Central memory CD8-positive, alpha-beta T cell (primary cell): ENCODE measurements at places on chromosomes 1 and 21.

- no peak overlapping the region for H3K27ac ChIP-seq
- H3K27me3 ChIP-seq, result peaks cover 18% of the 10 kb centered on the region
- H3K4me1 ChIP-seq, result no peaks in the 10 kb centered on the region
- H3K4me3 ChIP-seq, result no peak overlapping the region
- no peaks in the 10 kb centered on the region for H3K36me3 ChIP-seq
Observed at GRCh38 chr1:47212636-47213229, 19.3 kb downstream of the TAL1 start.

DNA sequence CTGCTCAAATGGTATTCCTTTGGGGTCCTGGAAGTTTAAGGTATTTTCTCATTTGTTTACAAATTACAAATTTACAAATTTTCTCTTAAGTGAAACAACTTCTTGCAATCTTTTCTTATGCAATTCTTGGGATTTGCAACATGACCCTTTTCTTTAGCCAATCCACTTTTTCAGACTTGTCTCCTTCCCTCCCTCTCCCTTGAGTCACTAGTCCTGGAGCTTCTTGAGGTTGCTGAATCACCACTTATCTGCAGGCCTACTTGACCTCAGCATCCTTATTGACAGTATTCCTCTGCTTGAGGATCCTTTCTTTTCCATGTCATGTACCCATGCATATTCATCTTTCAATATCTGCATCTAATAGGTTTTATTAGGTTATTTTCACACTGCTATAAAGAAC is 302.8 kb upstream of the ADAMTS5 start:
- no peak overlapping the region for H3K27ac ChIP-seq
- no peaks in the 10 kb centered on the region for H3K27me3 ChIP-seq
- no peaks in the 10 kb centered on the region for H3K36me3 ChIP-seq
- H3K4me3 ChIP-seq, result no peak overlapping the region
- no peak for DNase-seq

DNA sequence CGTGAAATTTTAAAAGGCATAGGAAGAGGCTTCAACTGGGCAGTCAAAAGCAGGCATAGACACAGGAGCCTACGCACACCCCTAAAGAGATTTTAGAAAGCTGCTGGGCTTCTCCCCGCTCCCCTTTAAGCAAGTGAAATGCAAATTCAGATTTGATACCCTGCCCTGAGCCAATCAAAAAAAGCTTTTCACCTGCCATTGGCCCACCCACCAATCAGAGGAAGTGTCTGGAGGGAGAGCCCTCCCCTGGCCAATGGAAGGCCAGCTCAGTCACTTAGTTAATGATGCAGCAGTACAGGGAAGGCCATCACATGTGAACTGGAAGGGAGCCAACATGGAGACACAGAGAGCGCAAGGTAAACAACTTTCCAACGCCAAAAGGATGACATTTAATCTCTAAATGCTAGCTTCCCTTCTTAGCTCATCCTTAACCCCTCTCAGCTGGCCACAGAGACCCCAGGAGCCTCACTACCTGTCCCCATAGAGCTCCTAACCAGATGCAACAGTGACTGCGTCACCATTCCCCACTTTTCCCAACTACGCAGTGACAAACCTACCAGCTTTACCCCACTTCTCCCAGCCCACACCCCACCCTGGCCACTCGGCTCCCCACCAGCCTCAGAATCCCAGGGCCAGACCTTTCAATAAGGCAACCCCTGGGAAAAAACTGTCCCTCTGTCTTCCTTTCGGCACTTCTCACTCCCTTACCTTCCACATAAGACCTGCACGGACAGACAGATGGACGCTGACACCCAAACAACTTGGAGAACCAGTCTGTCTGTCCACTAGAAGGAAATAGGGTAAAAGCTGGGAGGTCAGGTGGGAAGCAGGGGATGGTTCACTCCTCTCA is 71.0 kb downstream of the CD46 start:
- H3K36me3 ChIP-seq, result peaks cover 34% of the 10 kb centered on the region
- H3K27ac ChIP-seq, result peak overlapping the region; percentile 99
- H3K27me3 ChIP-seq, result peaks cover 10% of the 10 kb centered on the region
- peaks cover 66% of the 10 kb centered on the region for H3K4me1 ChIP-seq
- H3K4me3 ChIP-seq, result peak overlapping the region; percentile 84

GRCh38 chr1:223233410-223234169 is 90.5 kb upstream of the TLR5 start:
- no peak overlapping the region for H3K4me3 ChIP-seq
- peaks cover 21% of the 10 kb centered on the region for H3K4me1 ChIP-seq
- no peaks in the 10 kb centered on the region for H3K27me3 ChIP-seq
- no peak for DNase-seq
- no peak overlapping the region for H3K27ac ChIP-seq
- no peaks in the 10 kb centered on the region for H3K36me3 ChIP-seq

- H3K36me3 ChIP-seq, result no peaks in the 10 kb centered on the region
- DNase-seq, result no peak
- peaks cover 22% of the 10 kb centered on the region for H3K27me3 ChIP-seq
- no peaks in the 10 kb centered on the region for H3K4me1 ChIP-seq
Observed at GRCh38 chr1:56787330-56787729, 31.9 kb downstream of the FYB2 start.

GRCh38 chr1:109725510-109725909 is 13.5 kb downstream of the GSTM5 start:
- no peak overlapping the region for H3K4me3 ChIP-seq
- peaks cover 1% of the 10 kb centered on the region for H3K36me3 ChIP-seq
- no peaks in the 10 kb centered on the region for H3K27me3 ChIP-seq
- H3K27ac ChIP-seq, result no peak overlapping the region
